ENCODE measurements at places on chromosomes 1 and 21. TPM values are rescaled to one million over a fixed set of nuclear protein-coding genes. Genes with fewer than 3 reads are reported as not detected.

MX2 gene
- total RNA-seq, result 10.0 TPM

KLHDC9 gene
- total RNA-seq, result 4.4 TPM

ASAP3 gene
- total RNA-seq, result 77.0 TPM

SMAP2 gene
- 60.1 TPM for total RNA-seq

ADSS2 gene
- 44.7 TPM for total RNA-seq

Measured in motor neuron (in vitro differentiated cells).